ENCODE measurements at places on chromosomes 5 and 9. TPM values are rescaled to one million over a fixed set of nuclear protein-coding genes. Genes with fewer than 3 reads are reported as not detected.

DNA sequence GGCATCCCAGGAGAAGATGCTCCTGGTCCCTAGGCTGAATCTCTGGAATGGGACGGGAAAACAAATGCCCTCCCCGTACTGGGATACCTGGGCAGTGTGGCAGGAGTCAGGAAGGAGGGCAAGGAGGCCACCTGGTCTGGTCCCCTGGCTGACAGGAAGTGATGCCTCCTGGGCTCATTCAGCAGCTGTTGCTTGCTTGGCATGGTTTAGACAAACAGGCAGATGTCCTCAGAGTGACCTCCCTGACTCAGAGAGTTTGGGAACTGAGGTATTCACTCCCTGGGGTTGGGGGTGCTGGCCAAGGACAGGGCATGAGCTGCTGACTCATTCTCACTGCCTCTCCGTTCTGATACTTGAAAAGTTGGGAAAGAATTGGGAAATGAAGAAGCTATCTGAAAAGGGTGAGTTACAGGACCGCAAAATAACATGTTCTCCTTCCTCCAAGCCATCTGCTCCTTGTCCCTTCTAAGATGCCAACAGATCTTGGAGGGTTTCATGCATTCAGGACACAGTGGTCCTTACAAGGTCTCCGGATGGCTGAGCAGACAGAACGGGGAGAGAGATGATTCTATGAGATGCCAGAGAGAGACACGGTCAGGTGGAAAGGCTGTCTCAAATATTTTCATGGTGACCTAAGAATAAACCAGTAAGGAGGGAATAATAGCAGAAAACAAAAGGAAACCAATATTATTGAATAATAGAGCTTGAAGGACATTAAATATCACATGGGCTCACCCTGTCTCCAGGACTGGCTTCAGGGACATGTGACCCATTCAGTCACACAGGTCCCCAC, 534.5 kb downstream of the BNC2 start:
- no peaks in the 10 kb centered on the region for H3K27me3 ChIP-seq
- no peaks in the 10 kb centered on the region for H3K36me3 ChIP-seq
- no peaks in the 10 kb centered on the region for H3K4me1 ChIP-seq
- H3K27ac ChIP-seq: no peak overlapping the region
- H3K4me3 ChIP-seq: no peak overlapping the region
- DNase-seq: no peak

GRCh38 chr9:113794721-113795120, 81.4 kb upstream of the ZNF618 start:
- peaks cover 23% of the 10 kb centered on the region for H3K4me1 ChIP-seq
- H3K4me3 ChIP-seq: no peak overlapping the region
- H3K36me3 ChIP-seq: no peaks in the 10 kb centered on the region
- H3K27ac ChIP-seq: no peak overlapping the region
- DNase-seq: no peak

DNA sequence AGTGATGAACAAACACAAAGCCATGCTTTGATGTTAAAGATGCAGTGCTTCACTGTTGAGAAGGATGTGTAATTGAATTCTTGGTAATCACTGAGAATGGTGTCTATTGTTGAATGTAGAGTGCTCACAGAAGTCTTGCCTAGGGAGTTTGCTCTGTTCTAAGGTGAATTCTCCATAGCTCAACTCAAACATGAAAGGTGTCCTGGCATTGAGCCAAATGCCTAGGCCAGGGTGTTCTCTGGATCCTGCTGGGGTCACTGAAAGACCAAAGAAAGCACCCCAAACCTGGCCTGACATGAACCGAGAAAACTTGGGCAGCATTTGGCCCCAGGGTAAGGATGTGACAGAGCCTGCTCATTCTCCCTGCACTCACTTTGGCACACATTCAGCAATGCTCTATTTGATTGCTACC, 217.3 kb downstream of the ARL15 start:
- no peak for DNase-seq
- peaks cover 36% of the 10 kb centered on the region for H3K4me1 ChIP-seq
- H3K4me3 ChIP-seq: no peak overlapping the region
- H3K27ac ChIP-seq: no peak overlapping the region
- no peaks in the 10 kb centered on the region for H3K27me3 ChIP-seq
- H3K36me3 ChIP-seq: no peaks in the 10 kb centered on the region

DNA sequence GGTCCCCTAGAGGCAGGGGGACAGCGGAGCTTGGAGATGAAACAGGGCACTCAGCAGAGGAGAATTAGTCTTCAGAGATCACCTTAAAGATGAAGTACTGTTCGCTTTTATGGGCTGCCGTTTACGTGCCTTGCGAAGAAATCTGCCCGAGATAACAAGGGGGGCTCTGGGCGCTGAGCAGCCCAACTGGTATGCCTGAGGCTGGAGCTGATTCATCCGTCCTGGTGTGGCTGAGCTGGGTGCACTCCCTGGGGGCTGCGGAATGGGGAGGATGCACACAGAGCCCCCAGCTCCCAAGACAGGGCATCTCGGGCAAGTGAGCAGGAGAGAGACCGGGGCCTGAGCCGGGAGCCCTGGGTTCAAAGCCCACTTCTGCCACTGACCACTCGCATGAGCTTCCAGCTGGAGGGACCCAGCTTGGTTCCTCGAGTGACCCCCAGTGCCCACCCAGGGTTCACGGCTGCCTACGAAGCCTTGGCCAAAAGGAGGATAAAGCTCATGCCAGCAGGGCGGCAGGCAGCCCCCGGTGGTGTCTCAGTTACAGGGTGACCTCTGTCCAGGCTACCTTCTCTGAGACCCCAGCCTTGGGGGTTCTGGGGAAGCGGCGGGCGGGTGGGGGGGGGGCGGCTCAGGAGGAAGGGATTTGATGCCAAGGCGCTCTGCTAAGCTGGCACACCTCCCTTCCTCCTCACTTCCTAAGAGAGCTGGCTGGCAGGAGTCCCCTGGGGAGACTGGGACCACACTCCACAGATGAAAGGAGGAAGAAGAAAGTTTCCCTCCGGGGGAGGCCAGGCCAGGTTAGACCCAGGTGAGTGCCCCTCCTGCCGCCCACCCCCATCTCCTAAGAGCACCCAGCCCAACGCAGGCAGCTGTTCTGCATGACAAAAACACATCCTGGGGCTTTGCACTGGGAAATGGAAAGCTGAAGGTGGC, 5.7 kb downstream of the FIBCD1 start:
- peaks cover 43% of the 10 kb centered on the region for H3K4me1 ChIP-seq
- DNase-seq: peak; percentile 55
- no peak overlapping the region for H3K27ac ChIP-seq
- 0 out of 2 replicates have a peak overlapping the region, but pooled peaks have one; percentile 26 for H3K4me3 ChIP-seq

DNA sequence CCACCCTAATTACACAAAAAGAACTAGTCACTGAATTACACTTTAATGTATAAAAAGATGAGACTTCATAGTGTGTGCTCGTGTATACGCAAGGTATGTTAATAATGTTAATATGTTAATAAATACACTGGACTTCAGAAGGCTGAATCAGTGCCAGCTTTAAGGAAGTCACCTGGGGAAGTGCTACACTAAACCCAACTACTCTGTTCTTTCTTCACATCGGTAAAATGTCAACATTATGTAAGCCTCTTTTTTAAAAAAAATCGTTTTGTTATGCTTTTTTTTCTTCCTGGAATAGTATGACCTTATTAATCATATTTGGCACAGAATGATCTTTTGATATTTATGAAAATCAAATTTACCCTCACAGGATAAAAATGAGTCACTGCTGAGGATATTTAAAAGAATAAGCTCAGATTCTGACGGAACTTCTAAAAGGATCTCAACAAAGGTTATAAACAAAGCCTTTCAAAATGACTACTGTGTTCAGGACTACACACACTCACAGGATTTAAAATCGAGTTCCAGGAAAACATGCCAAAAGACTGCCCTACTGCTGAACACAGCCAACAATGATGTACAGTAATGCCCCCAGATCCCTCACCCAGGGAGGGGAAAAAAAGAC, 75.9 kb downstream of the AUH start:
- H3K36me3 ChIP-seq: no peaks in the 10 kb centered on the region
- H3K27me3 ChIP-seq: no peaks in the 10 kb centered on the region
- no peak overlapping the region for H3K27ac ChIP-seq
- H3K4me3 ChIP-seq: no peak overlapping the region
- no peak for DNase-seq

- no peak overlapping the region for H3K27ac ChIP-seq
- no peak for DNase-seq
- peaks cover 11% of the 10 kb centered on the region for H3K4me1 ChIP-seq
- no peaks in the 10 kb centered on the region for H3K36me3 ChIP-seq
Observed at GRCh38 chr5:67092535-67092934, 104.1 kb downstream of the CD180 start.

- H3K4me3 ChIP-seq: no peak overlapping the region
- no peak for DNase-seq
- no peaks in the 10 kb centered on the region for H3K27me3 ChIP-seq
- H3K4me1 ChIP-seq: no peaks in the 10 kb centered on the region
- no peaks in the 10 kb centered on the region for H3K36me3 ChIP-seq
Observed at GRCh38 chr5:15366676-15367391, 133.1 kb upstream of the FBXL7 start.

DNA sequence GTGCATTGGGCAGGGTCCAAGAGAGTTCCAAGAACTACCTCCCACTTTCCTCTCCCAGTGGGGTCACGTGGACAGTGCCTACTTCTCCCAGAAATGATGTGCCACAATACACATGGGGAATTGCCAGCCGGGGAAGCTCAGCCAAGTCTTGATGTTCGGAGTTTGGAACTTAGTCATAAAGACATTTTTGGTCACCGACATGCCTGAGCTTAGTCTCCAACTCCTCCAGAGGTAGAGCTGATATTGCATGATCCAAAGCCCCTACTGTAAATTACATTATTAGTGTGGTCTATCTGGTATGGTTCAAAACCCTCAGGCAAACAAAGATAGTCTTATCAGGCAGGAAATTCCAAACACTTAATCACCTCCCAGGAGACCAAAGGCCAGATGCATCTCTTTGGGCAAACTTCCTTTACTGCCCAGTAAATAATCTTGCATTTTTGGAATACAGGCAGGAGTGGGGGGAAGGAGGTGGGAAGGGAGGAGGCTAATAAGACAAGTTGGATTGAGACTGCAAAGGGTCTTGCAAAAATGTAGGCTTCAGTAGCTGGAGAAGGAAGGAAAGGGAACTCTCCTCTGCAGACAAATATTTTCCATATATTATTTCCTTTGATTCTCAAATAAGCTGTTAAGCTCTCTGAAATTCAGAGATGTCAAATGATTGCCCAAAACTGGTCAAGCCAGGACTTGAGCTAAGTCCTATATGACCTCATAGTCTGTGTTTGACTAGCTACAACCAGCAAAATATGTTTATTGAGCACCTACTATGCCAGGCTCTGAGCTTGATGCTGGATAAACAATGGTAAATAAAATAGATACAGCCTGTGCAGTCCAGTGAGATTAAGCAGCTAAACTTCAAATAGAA, 99.4 kb downstream of the DRD1 start:
- no peak for DNase-seq
- peaks cover 5% of the 10 kb centered on the region for H3K4me1 ChIP-seq
- H3K4me3 ChIP-seq: no peak overlapping the region
- no peaks in the 10 kb centered on the region for H3K27me3 ChIP-seq

- no peaks in the 10 kb centered on the region for H3K27me3 ChIP-seq
- no peak overlapping the region for H3K4me3 ChIP-seq
- no peak for DNase-seq
- H3K27ac ChIP-seq: no peak overlapping the region
- H3K4me1 ChIP-seq: no peaks in the 10 kb centered on the region
- H3K36me3 ChIP-seq: no peaks in the 10 kb centered on the region
Observed at GRCh38 chr5:979100-979817, 29.3 kb upstream of the NKD2 start.

- H3K36me3 ChIP-seq: no peaks in the 10 kb centered on the region
- peaks cover 8% of the 10 kb centered on the region for H3K27me3 ChIP-seq
- H3K4me1 ChIP-seq: no peaks in the 10 kb centered on the region
- DNase-seq: no peak
Observed at GRCh38 chr5:1161108-1161832, 40.1 kb upstream of the SLC6A19 start.

DNA sequence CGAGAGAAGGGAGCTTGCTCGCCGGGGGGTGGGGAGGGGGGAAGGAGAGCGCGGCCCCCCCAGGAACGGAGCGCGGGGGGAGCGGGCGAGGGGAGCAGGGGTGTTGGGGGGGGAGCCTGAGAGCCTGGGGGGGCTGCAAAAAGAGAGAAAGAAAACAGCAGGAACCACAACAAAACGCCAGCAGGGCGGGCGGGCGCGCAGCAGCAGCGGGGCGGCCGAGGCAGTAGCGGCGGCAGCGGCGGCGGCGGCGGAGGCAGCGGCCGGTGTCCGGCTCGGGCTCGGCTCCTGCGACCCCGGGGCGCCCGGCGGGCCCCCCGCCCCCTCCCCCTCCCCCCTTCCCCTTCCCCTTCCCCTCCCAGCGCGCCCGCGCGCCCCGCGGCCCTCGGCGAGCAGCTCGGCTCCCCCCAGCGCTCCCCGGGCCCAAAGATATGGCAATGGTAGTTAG, 1.6 kb downstream of the NR2F1 start:
- peaks cover 43% of the 10 kb centered on the region for H3K4me1 ChIP-seq
- peaks cover 95% of the 10 kb centered on the region for H3K27me3 ChIP-seq
- DNase-seq: peak; percentile 62
- peak overlapping the region; percentile 47 for H3K4me3 ChIP-seq
- no peaks in the 10 kb centered on the region for H3K36me3 ChIP-seq
- H3K27ac ChIP-seq: no peak overlapping the region

GRCh38 chr9:112044186-112044585, 130.9 kb downstream of the SUSD1 start:
- no peaks in the 10 kb centered on the region for H3K36me3 ChIP-seq
- no peak overlapping the region for H3K4me3 ChIP-seq
- H3K27ac ChIP-seq: no peak overlapping the region
- no peak for DNase-seq

- H3K36me3 ChIP-seq: no peaks in the 10 kb centered on the region
- H3K4me3 ChIP-seq: no peak overlapping the region
- no peak overlapping the region for H3K27ac ChIP-seq
- no peaks in the 10 kb centered on the region for H3K4me1 ChIP-seq
Observed at GRCh38 chr5:179369530-179369884, 24.2 kb upstream of the ADAMTS2 start.

DNA sequence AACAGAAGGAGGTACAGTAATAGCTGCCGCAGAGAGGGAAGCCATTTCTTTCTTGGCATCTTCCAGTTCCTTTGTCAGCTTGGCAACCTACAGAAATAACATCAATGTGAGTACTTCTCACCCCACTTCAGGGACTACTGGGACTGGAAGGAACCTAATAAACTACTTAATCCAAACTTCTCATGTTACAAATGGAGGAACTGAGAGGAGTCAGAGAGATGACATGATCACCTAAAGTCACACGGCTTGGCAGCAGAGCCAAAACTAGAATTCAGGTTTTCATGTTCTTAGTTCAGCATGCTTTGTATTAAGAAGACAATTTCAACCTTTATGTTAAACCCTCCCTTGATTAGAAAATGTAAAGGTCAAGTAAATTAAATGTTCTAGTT, 44.7 kb downstream of the DIAPH1 start:
- H3K27ac ChIP-seq: no peak overlapping the region
- H3K27me3 ChIP-seq: no peaks in the 10 kb centered on the region
- peaks cover 5% of the 10 kb centered on the region for H3K4me1 ChIP-seq
- H3K36me3 ChIP-seq: peaks cover 52% of the 10 kb centered on the region
- no peak for DNase-seq

The SYNPO gene
- 3.0 TPM for total RNA-seq

The GCNT1 gene
- total RNA-seq: 11.4 TPM

The DOLPP1 gene
- 31.9 TPM for total RNA-seq

The ADAM19 gene
- total RNA-seq: 13.3 TPM
